ENCODE measurements at places on chromosomes 11 and 22.

DNA sequence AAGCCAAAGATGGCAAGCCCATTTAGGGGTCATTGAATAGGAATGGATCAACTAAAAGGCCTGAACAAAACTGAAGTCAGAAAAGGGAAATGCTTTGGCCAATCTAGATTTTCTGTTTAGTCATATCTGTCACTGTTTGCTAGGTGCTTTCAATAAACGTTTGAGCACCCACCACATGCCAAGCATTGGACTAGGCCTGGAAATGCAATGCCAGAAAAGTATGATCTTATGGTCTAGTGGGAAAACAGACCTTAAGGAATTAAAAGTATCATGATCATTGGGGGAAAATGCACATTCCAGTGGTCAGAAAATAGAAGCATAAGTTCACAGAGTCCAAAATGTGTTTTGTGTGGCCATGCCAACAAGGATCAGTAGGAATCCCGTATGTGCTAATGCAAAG is 76.8 kb upstream of the BIRC3 start:
- no peak for DNase-seq

DNA sequence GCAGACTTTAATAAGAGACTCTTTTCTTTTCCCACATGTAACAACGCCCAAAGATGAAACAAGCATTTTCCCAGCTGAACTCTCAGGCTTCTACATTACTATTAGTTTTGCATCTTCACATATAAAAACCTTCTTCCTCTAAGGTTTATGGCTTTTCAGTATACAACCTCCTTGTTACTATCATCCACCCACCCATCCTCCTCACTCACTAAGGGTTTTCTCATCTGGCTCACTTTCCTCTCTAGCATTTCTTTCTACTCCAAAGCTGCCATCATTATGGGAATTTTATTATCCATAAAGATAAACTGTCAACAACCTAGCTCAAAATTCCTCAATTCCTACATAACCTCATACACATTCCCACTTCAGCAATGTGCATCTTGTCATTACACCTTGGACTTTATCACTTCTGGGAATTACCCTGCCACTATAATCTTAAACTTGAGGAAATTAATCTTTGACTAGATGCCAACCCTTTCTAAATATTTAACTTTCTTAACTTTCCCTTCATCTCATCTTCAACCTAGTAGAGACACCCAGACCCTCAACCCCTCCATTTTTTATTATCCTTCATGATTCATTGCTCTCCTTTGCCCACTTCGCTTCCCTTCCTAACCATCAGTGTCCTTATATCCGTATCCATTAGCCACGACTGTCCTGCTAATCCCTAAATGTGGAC is 30.9 kb downstream of the MTMR2 start:
- DNase-seq = no peak

DNA sequence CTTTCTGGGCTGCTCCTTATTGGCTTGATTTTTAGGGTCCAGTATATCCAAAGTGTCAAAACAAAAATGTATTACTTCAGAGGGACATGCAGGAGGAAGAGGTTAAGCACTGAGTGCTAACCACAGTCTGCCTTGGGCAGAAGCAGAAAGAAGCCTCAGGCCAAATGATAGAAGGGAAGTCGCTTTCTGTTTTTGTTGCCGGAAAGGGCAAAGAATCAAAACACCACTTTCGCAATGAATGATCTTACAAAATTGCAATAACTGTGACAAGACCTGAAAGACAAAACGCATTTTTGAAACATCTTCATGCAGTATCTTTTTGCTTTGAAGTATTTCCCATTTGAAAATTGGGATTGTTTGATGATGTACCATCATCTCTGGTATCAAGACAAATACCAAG is 70.1 kb upstream of the PICALM start:
- peak; percentile 9 for DNase-seq

- no peak for DNase-seq
Observed at GRCh38 chr11:133506023-133506422, 26.3 kb downstream of the OPCML start.

GRCh38 chr11:95516786-95517185 is 272.8 kb downstream of the FAM76B start:
- no peak for DNase-seq

DNA sequence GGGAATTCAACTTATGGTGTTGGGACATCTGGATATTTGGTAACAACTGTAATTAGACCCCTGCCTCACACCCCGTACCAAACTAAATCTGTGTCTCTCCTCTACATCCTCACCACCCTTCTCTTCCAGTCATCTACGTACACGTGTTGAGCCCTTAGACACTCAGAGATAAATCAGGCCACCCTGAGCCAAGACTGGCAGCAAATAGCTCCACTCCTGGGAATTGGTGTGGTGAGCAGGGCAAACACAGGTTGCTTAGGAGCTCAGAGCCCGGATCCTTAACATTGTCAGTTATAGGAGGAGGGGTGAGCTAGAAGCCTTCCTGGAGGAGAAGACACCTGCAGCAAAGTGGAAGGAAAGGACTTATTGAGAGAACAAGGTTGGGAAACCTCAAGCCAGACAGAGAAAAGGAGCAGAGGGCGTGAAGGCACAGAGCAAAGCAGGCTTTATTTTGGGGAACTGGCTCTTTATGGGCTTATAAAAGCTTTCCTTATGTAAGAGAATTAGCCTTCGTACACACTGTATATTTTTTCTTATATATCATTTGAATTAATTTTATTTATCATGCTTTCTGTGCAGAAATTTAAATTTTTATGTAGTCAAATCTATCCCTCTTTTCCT is 36.9 kb upstream of the KLHL35 start:
- DNase-seq = no peak

DNA sequence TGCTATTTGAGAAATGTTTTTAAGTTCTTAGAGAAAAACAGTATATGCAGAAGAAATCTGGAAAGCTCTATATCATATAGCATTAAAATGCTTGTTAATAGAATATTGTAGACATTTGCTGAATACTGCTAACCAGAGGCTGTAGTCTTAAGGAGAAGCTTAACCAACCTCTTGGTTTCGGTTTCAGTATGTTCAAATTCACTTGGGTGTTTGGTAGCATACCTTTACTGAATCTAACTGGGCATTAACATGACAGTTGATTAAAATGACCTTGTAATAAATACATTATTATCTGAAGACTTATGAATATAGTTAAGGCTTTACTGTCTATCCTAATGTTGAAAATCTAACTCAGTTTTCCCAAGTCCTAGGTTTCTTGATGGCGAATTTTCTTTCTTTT is 5.4 kb downstream of the PCF11 start:
- peak; percentile 25 for DNase-seq
